Stimulated activated CD4-positive, alpha-beta T cell treated with anti-CD3 and anti-CD28 coated beads, Interleukin-15, amount 100 ng/mL, for 1 hour (primary cell): ENCODE measurements at places on chromosomes 7 and 10.

- DNase-seq, result no peak
Observed at GRCh38 chr7:31093282-31093681, 41.2 kb downstream of the ADCYAP1R1 start.

DNA sequence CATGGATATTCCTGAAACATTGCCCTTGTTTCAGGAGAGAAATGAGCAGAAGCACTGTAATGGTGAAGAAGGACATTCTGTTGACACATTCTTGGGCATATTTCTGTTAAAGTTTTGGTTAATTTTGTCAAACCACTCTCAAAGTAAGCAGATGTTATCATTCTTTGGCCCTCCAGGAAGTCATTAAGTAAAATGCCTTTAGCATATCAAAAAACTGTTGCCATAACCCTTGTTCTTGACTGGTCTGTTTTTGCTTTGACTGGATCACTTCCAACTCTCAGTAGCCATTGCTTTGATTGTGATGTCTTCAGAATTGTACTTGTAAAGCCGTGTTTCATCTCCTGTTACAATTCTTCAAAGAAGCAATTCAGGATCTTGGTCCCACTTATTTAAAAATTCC lies 404.3 kb upstream of the LRRTM3 start:
- no peak for DNase-seq

- DNase-seq, result no peak
Observed at GRCh38 chr10:49068209-49068608, 47.1 kb downstream of the VSTM4 start.

GRCh38 chr10:22992075-22992474 lies 64.2 kb downstream of the ARMC3 start:
- DNase-seq, result no peak

GRCh38 chr10:102611514-102612087 lies 32.7 kb upstream of the TRIM8 start:
- no peak for DNase-seq

- no peak for DNase-seq
Observed at GRCh38 chr7:112143582-112143981, 62.6 kb downstream of the DOCK4 start.

DNA sequence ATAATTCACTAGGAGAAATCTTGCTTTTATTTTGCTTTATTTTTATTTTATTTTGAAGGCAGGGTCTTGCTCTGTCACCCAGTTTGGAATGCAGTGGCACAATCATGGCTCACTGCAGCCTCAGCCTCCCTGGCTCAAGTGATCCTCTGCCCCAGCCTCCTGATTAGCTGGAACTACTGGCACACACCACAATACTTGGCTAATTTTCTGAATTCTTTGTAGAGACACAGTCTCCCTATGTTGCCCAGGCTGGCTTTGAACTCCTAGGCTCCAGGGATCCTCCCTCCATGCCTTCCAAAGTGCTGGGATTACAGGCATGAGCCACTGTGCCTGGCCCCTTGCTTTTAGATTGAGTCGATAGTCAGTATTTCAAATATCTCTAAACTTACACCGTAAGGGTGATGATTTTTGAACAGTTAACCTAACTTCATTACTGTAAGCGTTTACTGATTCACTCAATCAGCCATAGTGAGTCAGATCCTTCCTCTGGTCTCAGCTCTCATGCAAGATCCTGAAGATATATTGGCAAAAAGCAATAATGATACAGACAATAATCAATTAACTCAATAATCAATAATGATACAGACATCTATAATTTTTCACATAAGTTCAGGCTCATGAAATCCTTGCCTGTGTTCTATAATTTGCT lies 239.5 kb downstream of the KIAA1217 start:
- no peak for DNase-seq

- DNase-seq, result no peak
Observed at GRCh38 chr10:17795083-17795482, 14.1 kb upstream of the MRC1 start.

GRCh38 chr7:22658031-22658430 lies 69.0 kb upstream of the IL6 start:
- DNase-seq, result no peak

DNA sequence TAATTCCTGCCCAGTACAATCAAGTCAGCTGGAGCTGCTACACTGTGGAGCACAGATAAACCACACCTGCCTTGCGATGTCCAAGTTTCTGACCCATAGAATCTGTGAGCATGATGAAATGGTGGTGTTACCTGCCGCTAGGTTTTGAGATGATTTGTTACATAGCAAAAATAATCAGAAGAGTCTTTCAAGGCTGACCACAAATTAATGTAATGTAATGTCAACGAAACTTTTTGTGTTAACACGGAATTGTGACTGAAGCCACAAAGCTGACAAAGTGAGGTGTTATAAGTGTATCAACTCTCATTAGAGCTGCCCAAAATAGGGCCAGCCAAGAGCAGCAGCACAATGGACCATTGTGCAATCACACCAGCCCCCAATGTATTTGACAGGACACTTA lies 75.7 kb downstream of the AHR start:
- DNase-seq, result no peak
